NCI-H524 treated with DMSO at 0.1 percent for 48 hours (cell line): ENCODE measurements at places on chromosomes 5 and 9.

- peak; percentile 29 for DNase-seq
These were observed at the start of gene MEGF10 for GRCh38 chr5:127290019-127290945. Gene MEGF10, plus strand, starts transcription at chr5:127290796. Its CDS starts 40,513 bp downstream, at chr5:127331309.

DNA sequence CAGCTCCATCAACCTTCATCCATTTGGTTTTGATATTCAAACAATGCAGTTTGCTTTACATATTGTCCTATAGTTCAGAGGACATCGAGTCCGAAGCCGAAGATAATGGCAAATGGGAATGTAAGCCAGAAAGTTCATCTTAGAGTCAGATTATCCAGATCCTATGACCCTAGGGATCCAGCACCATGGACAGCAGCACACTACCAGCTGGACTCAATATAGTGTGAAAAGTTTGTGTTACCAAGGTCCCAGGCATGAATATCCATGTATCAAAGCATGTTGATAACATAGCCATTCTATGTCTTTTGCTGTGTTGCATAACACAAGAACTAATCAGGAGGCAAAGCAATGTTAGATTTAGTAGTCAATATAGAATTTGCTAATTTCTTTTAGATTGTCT lies 46.3 kb downstream of the FSTL4 start:
- DNase-seq: no peak

DNA sequence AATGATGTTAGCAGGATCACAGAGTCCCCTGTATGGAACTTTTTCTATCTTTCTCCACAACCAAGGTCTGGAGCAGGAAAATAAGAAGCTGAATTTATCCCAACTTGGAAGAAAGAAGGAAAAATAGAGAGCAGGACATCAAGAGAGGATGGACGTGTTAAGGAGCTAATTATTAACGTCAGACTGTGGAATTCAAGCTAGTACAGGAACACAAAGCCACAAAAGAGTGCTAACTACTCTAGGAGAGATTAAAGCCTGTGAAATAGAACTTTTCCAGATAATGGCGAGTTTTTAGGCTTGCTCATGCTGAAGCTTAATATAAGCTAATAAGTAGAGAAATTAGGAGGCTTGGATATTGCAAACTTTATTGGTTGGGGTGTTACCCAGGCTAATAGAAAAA lies 632 bp upstream of the SPINK13 start:
- no peak for DNase-seq

DNA sequence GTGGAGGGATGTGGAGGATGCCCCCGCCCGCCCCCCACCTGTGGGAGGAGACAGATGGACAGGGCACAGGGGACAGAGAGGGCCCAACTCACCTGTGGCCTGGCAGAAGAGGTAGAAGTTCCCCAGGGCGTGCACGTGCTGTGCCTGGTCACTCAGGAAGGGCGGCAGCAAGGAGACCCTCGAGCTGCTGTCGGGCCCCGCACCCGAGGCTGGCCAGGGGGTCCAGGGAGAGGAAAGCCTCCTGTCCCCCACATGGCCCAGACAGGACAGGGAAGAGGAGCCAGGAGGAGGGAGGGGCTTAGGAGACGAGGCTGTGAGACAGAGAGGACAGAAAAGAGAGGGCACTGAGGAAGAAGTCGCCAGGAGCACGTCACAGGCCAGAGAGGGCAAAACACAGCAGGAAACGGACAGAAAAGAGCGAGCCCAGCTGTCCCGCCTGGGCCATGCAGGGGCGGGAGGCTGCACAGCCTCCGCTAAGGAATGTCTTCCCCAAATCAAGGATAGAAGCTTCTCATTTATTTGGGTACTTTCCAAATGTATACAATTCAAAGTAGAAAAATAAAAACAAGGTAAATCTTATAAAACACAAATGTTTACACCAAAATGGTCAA lies 58.5 kb downstream of the SECISBP2 start:
- DNase-seq: no peak

DNA sequence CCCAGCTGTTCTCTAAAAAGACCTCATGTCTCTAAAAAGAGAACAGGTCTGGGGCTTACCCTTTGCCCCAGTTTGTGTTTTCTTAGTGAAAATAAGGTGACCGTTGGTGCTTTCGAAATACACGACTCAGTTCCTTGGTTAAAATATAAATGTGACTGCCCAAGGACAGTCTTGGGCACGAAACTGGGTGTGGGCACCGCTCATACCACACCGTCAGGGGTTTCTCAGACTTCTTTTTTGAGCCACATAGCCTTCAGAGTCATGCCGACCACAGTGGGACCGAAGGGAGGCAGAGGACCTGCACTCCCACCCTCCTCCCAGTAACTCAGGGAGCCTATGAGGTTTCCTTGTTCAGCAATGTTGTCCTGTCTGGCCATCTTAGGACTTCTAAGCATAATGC lies 6.5 kb downstream of the SNX18 start:
- DNase-seq: no peak

GRCh38 chr5:129781594-129781993 lies 33.7 kb downstream of the MINAR2 start:
- no peak for DNase-seq

DNA sequence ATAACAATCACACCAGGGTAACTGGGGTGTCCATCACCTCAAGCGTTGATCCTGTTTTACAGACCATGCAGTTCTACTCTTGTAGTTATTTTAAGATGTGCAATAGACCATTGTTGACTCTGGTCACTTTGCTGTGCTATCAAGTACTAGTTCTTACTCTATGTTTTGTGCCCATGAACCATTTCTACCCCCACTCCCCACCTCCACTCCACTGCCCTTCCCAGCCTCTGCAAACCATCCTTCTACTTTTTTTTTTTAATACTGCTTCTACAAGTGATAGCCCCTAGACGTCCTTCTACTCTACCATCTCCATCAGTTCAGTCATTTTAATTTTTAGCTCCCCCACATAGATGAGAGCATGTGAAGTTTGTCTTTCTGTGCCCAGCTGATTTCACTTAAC lies 38.8 kb downstream of the EHMT1 start:
- no peak for DNase-seq

DNA sequence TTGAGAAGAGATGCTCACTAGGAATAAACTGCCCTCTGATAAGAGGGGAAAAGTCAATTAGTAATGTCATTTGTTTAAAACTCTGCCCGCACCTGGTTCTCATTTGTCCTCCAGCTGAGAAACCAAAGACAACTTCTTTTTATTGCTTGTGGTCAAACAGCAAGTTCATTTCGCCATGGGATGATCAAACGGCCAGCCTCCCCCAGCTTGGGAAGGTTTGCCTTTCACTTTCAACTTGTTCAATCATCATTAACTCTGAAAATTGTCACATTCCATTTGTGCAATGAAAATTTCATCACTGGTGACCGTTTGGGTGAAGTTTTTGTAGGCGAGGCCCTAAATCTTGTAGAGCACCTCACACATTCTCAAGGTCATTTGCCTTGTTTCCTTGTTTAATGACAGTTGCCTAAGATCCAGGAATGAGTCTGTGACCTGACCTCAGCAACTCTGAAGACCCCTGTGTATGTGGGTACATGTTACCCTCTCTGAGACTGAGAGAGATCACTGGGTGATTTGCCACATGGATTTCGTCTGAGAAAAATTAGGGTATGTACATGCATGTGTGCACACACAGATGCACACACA lies 117.7 kb downstream of the MARCHF3 start:
- DNase-seq: no peak

DNA sequence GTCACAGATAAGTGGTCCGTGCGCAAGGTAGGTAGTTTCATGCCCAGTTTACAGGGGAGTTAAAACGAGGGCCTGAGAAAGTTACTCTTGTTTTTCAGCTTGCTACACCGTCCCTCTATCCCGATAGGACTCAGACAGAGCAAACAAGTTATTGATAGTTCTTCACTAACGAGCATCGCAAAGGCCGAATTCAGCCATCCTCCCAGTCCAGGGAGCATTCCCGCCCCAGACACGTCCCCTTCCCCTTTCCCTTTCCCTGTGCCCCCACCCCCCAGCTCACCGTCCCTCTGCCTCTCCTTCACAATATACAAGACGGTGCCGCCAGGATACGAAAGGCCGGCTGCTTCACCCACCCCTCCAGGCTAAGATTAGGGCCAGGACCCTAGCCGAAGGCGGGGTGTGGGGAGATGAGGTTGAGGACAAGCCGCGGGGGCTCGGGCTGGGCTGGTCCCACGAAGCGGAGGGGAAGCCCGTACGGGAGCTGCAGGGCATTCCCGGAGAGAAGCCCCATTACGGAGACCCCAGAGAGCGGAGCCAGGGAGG lies 599 bp downstream of the KIAA1191 start:
- DNase-seq: no peak

- DNase-seq: no peak
These were observed 81.5 kb upstream of the ASTN2 start for GRCh38 chr9:117496307-117496706.

DNA sequence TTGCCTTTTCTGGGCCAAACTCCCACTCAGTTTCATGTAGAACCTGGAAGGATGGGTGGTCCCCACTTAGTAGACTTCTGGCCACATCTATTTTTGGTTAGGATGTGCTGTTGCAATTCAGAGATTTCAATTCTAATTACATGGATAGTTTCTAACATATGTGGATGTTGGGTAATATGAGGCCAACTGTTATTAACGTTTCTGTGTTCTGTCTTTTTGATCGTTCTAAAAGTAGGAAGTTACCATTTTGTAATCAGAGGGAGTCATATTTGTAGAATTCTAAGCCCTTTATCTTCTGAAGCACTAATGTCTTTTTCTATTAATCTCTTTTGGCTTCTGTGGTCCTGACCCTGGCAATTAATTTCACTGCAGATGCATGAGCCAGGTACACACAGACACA lies 141.6 kb upstream of the SPEF2 start:
- no peak for DNase-seq

DNA sequence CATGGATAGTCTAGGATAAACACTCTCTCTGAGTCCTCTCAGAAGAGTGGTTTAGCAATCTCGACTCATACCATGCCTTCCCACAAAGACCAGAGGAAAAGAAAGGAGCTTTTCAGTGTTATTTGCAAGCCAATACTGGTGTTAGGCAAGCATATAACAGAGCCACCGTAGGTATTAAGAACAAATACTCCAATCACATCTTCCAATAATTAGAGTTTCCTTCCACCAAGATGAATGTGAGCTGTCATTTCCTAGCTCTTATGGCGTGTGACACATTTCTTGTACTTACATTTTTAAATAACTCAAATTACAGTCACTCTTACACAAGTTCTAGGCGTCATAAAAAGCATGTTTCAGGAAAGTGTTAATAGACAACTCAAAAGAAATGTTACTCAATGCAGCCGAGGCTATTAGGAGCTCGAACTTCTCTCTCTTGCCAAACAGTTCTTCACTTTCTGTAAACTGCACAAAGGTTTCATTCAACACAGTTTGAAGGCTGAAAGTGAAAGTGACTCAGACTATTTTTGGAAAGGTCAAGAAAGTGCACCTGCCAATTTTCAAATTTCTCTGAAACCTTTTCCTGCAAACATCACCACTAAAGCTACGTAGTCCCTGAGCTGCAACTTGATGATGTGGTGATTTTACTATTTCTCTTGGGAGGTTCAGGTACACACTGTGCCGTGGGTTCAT lies 153.8 kb downstream of the AUH start:
- no peak for DNase-seq

DNA sequence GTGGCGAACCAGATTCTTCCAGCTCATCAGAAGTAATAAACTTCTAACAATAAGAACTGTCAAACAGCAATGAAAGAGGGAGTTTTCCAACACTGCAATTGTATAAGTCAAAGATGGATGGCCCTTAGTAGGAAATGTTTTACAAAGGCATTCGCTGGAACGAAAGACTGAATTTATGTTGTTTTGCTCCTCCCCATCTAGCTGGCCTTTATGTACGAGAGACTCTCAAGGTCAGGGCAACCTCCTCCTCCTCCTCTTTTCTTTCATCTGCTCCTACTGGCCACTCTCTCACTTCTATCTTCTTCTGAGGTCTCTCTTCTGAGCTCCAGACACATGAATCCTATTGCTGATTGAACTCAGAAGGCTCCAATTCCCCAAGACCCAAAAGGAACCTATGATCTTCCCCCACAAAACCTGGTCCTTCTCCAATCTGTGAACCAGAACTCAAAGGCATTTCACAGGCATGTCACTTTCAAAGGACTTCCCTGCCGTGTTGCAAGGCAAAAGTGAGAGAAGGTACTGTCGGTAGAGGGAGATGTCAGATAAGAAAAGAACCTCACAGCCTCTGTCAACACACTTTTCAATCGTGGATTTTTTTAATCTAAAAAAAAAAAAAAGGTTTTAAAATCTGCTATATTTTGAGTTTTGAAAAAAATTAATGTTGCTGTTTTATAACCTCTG lies 28.5 kb upstream of the PUM3 start:
- DNase-seq: no peak

DNA sequence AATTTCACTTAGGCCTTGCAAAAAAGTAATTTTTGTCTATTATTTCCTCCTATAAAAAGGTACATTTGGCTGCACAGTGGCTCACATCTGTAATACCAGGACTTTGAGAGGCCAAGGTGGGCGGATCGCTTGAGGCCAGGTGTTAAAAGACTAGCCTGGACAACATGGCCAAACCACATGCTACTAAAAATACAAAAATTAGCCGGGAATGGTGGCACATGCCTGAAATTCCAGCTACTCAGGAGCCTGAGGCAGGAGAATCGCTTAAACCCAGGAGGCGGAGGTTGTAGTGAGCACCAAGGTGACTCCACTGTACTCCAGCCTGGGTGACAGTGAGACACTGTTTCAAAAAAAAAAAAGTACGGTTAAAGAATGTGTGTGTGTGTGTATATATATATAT lies 15.7 kb downstream of the NUP155 start:
- DNase-seq: no peak

DNA sequence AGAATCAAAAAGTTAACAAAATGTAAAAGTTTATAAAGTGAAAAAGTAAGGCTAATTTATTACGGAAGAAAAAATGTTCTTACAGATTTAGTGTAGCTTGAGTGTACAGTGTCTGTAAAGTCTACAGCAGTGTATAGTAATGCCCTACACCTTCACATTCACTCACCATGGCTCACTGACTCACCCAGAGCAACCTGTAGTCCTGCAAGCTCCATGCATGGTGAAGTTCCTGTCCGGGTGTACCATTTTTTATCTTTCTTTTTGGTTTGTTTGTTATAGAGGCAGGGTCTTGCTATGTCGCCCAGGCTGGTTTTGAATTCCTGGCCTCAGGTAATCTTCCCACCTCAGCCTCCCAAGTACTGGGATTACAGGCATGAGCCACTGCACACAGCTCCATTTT lies 93.6 kb downstream of the MED27 start:
- DNase-seq: no peak

DNA sequence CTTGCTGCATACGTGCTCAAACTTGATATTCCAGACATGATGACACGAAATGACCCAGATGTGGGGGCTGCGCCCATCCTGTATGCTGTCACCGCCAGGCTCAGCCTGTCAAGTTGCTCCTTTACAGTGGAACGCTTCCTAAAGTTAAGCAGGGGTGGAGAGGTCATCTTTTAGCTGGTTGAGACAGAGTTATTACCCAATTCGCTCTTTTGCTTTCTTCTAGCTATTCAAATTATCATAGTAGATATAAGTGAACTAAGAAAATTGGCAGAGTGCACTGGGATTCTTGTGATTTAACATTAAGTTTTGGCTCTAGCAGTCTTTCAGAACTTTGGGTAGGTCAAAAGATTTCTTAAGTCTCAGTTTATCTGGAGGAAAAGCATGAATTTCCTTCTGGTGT lies 69.8 kb upstream of the BASP1 start:
- no peak for DNase-seq

GRCh38 chr9:93024986-93025630 lies 33.4 kb upstream of the SUSD3 start:
- DNase-seq: no peak

GRCh38 chr9:83299571-83299970 lies 236.6 kb upstream of the RASEF start:
- DNase-seq: no peak
